T-helper 2 cell (primary cell): ENCODE measurements at places on chromosomes 6 and 20.

DNA sequence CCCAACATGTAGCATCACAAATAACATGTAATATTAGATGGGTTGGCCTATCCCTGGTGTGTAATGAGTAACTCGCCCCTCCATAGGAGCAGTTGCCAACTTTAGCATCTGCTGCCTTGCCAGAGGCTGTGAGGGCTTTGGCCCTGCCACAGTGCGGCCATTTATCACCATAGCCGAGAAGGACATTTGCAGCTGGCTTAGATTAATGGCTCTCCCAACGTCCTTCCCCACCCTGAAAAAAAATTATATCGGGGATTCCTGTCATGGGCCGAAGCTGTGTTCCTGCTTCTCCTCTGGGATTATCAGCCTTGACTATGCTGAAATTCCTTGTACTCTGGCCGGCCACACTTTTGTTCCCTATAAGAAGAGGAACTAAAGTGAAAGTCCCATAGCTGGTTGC is 7.6 kb upstream of the ADIG start:
- DNase-seq: no peak

DNA sequence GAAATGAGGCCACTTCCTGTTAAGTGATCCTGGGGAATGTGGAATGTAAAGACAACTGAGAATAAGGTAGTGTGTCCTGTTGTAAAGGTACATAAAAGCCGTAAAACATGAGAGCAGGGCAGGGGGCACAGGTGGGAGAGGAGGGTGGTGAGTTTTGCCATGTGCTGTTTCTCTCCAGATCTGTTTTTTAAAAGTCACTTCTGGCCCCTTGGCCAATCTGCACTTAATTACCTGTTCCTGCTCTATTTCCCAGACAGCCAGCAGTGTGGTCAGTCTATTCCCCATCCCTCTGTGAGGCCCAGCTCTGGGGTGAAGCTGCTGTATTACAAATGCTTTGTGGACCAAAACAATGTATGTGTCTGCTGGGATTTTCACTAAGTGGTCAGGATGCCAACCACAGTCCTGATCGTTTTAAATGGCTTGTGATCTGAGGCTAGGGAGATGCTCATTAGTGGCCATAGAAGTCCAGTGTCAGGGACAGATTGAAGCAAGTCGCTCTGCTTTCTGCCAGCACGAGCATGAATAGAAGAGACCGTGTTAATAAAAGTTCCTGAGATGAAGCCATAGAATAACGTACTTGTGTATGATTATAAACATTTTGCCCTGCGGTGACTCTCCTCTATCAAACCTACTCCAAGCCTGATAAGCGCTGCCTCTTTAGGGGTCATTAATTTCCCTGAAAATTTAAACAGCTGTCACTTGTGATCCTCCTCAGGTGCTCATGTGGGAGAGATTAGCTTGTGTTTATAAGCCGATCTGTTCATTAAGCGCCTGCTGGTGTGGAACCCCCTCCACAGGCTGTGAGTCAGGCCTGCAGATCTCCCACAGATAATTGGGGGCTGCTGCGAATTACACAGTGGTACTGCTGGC is 111.8 kb upstream of the CENPW start:
- DNase-seq: no peak

GRCh38 chr6:76940191-76940590 is 523.1 kb downstream of the HTR1B start:
- no peak for DNase-seq

GRCh38 chr20:17958373-17959256 is 10.0 kb downstream of the SNX5 start:
- DNase-seq: no peak

- no peak for DNase-seq
Observed at GRCh38 chr20:62009322-62009721, 56.4 kb downstream of the TAF4 start.

GRCh38 chr6:13400772-13401171 is 72.4 kb upstream of the TBC1D7 start:
- no peak for DNase-seq

DNA sequence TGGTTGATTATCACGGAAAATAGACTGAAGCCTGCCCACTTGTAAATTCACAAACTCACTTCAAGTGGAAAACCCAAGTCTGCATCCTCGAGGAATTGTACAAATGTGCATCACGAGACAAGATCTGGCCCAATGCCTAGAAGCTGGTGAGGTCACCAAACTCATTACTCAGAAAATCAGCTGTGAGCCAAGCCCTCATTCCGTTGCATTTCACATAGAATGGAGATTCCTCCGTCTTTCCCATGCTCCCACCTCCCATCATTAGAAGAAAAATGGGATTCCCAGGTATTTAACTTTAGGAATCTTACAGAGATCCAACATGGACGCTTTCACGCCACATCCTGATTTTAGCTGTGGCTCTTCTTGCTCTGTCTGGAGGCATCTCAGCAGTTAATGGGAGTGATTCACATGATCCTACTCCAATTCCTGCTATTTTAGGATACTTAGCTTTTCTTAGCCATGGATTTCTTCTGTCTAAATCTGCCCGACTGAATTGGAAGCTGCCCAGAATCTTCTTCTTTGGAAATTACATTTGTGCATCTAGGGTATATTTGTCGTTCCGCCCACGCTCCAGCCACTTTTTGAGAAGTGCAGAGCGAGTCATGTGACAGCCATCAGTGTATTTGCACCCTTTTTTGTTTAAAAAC is 68.7 kb upstream of the STMND1 start:
- no peak for DNase-seq
